Liver (tissue), 10 donors: ENCODE measurements at places on chromosomes 7 and 10. TPM values are rescaled to one million over a fixed set of nuclear protein-coding genes. Genes with fewer than 3 reads are reported as not detected.

GRCh38 chr7:2774935-2775334, 69.2 kb downstream of the GNA12 start:
- no peak for DNase-seq

- DNase-seq: no peak
These were observed 69.5 kb upstream of the CDK13 start for GRCh38 chr7:39880556-39880955.

GRCh38 chr7:50962281-50962883, 179.7 kb upstream of the GRB10 start:
- DNase-seq: no peak

DNA sequence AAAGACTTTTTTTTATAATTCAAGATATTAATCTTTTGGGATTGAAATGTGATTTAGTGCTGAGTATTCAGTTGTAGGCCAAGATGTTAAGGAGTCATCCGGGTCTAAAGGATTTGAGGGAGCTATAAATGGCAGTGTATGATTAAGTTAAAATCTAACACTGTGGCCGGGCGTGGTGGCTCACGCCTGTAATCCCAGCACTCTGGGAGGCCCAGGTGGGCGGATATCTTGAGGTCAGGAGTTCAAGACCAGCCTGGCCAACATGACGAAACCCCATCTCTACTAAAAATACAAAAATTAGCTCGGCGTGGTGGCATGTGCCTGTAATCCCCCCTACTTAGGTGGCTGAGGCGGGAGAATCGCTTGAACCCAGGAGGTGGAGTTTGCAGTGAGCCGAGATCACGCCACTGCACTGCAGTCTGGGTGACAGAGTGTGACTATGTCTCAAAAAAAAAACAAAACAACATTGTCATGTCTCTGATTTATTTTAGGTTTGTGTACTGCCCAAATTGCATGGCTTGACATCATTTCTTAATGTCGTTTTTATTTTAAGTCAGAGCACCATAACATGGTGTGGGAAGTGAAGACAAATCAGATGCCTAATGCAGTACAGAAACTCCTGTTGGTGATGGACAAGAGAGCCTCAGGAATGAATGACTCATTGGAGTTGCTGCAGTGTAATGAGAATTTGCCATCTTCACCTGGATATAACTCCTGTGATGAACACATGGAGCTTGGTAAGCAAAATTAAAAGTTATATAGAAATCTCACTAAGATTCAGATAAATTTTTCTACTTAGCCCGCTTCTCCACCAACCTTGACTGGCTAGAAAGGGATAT, 10.7 kb downstream of the HBP1 start:
- no peak for DNase-seq

DNA sequence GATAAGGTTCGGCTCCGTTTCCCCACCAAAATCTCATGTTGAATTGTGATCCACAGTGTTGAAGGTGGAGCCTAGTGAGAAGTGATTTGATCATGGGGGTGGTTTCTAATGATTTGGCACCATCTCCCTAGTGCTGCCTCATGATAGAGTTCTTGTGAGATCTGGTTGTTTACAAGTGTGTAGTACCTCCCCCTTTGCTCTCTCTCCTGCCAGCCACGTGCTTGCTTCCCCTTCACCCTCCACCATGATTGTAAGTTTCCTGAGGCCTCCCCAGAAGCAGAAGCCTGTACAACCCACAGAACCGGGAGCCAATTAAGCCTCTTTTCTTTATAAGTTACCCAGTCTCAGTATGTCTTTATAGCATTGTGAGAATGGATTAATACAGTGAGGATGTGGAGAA, 12.1 kb upstream of the LRGUK start:
- no peak for DNase-seq

- DNase-seq: no peak
These were observed 131.8 kb upstream of the GRB10 start for GRCh38 chr7:50914460-50914859.

GRCh38 chr10:279655-280054, 144.4 kb downstream of the ZMYND11 start:
- DNase-seq: no peak

DNA sequence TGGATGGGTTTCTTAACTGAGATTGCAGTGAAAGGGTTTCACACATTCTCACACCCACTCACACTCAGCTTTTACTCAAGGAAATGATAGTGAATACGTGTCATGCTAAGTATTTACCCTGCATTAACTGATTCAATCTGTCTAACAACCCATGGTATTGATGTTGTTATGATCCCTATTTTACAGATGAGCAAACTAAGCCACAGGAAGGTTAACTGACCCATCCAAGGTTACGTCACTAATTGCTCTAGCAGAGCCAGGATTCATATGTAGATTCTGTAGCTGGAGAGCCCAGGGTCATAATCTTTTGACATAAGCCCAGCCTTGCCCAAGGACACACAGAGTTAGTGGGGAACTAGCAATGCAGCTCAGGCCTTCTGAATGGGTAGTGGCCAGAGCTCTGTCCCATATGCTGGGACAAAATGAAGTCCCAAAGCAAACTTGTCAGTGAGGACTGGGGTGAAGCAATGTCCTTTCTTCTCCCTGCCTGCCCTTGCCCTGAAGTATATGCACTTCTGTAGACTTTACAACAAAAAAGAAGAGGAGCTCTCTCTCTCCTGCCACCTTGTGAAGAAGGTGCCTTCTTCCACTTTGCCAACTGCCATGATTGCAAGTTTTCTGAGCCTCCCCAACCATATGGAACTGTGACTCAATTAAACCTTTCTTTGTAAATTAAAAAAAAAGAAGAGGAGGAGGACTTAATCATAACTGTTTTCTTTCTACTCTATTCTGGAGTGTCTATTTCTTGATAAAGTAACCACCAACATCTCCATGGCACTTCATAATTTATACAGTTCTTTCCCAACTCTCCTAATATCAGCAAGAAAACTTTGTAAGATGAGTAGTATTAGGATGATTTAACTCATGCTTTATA, 4.9 kb upstream of the CYP3A7 start:
- no peak for DNase-seq

GRCh38 chr7:41135511-41135910, 567.4 kb downstream of the INHBA start:
- no peak for DNase-seq

DNA sequence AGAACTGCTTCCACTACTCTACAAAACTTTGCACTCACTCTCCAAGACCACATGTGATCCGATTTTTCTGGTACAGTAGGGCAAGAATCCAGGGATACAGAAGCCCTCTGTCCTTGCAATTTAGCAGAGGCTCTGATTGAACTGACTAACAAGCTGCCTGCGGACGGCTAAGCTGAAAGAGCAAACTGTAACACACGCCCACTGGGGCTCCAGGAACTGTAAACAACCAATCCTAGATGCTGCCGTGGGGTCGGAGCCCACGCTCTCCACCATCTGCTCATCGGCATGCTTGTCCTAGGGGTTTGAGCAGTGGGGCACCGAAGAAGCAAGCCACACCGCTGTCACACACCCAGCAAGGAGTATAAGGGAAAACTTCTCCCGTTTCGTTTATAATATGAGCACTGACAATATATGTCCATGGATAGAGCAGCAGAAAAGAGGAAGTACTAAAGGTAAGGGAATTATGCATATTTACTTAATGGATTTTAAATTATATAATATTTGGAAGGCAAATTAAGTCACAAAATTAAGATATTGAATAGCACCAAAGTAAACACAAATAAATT, 634.4 kb upstream of the POT1 start:
- DNase-seq: no peak

The CPED1 gene
- 11.1 TPM for polyA plus RNA-seq

The ZNF853 gene
- polyA plus RNA-seq: 0.04 TPM

The LRMDA gene
- polyA plus RNA-seq: 15.8 TPM

The H2BK1 gene
- not detected for polyA plus RNA-seq

The NAT16 gene
- not detected for polyA plus RNA-seq

The GARIN1A gene
- 0.19 TPM for polyA plus RNA-seq

The CALML5 gene
- not detected for polyA plus RNA-seq

The AQP1 gene
- 19.1 TPM for polyA plus RNA-seq

The CLRN3 gene
- 16.9 TPM for polyA plus RNA-seq

The LMOD2 gene
- polyA plus RNA-seq: not detected
